ENCODE measurements at places on chromosomes 3 and 15. TPM values are rescaled to one million over a fixed set of nuclear protein-coding genes. Genes with fewer than 3 reads are reported as not detected.

The XYLB gene
- total RNA-seq, result 1.7 TPM

The SHC4 gene
- 0.17 TPM for total RNA-seq

The PIF1 gene
- total RNA-seq, result 5.4 TPM

The POLQ gene
- total RNA-seq, result 3.9 TPM

The KCNH8 gene
- under 0.01 TPM for total RNA-seq

The IL5RA gene
- not detected for total RNA-seq

The KCNMB2 gene
- total RNA-seq, result not detected

The EPHA3 gene
- total RNA-seq, result 0.14 TPM

The STRIT1 gene
- total RNA-seq, result not detected

- no peak for DNase-seq
Observed at GRCh38 chr3:133461291-133461690, 61.4 kb downstream of the BFSP2 start.

DNA sequence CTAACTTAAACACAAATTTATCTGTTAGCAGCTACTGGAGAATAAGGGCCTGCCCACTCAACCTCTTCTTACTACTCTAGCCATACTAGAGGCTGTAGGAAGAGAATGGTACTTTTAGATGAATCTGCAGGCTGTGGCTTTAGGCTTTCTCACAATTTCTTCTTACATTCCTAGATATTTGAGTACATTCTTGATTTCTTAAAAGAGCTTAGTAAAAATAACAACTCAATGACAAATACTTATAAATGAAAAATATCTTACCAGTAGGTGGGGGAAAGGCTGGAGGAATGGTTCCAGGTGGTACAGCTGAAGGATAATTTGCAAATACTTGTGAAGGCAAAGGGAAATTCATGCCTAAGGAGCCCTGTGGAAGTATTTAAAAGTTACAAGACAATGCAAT lies 92.9 kb upstream of the GK5 start:
- DNase-seq, result no peak

DNA sequence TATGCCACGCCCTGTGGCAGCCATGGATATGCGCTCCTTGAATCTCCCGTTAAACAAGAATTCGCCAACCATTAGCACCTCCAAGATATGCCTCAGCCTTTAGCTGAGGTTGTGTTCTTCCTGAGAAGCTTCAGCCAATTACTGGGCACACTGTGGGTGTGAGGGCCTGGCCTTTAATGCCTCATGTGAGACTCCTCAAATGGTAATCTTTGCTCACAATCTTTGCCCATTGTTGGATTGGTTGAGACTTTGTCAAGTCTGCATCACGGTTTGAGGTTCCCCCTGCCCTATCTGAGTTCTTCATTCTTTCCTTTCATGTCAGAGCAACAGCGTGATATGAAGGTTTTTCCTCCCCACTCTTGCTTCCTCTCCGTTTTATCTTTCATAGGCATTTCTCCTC lies 108.1 kb upstream of the CCDC54 start:
- no peak for DNase-seq

DNA sequence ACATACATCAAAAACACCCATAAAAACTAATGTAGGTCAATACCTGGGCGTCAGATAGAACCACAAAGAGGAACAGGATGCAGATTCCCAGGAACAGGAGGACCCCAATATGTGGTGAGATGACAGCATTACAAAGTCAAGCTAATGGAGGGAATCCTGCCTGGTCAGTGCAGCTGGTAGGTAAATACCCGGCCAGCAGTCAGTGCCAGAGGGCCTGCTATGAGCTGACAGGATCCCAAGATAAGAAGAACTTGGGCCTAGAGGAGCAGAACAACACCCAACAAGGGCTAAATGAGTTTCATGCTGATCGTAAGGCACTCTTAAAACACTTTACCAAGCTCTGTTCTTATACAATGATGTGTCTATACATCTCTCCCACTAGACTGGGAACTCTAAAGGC lies 61.2 kb upstream of the KCNMB2 start:
- DNase-seq, result no peak

GRCh38 chr15:85454403-85454802 lies 74.0 kb downstream of the AKAP13 start:
- DNase-seq, result no peak

- no peak for DNase-seq
Observed at GRCh38 chr3:101500208-101500607, 12.8 kb downstream of the SENP7 start.

DNA sequence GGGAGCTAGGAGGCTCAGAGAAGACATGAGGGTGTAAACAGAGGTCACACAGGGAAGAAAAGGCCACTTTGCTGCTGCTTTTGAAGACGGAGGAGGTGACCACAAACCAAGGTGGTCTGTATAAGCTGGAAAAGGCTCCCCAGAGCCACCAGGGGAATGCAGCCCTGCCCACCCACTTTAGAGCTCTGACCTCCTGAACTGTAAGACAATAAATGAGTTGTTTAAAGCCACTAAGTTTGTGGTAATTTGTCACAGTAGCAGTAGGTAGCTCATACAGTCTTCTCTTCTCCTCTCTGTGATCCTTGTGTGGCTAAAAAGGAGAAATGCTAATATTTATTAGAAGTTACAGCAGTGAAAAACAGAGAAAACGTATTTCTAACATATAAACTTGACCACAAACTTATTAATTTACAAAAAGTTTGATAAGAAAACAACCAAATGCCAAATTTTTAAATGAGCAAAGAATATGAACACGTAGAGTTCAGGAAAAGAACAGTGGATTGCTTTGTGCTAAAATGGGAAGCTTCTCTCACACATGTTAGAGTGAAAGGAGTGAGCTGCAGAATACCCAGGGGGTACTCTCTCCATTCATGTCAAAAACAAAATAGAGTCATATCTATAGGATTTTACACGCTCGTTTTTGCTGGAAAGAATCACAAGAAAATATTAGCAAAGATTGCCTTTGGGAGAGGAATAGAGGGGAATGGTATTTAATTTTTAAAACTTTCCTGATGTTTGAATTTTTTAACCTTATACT lies 71.0 kb downstream of the NOX5 start:
- DNase-seq, result no peak

- DNase-seq, result peak; percentile 35
Observed at GRCh38 chr15:71806452-71806931, 3.9 kb upstream of the NR2E3 start.

DNA sequence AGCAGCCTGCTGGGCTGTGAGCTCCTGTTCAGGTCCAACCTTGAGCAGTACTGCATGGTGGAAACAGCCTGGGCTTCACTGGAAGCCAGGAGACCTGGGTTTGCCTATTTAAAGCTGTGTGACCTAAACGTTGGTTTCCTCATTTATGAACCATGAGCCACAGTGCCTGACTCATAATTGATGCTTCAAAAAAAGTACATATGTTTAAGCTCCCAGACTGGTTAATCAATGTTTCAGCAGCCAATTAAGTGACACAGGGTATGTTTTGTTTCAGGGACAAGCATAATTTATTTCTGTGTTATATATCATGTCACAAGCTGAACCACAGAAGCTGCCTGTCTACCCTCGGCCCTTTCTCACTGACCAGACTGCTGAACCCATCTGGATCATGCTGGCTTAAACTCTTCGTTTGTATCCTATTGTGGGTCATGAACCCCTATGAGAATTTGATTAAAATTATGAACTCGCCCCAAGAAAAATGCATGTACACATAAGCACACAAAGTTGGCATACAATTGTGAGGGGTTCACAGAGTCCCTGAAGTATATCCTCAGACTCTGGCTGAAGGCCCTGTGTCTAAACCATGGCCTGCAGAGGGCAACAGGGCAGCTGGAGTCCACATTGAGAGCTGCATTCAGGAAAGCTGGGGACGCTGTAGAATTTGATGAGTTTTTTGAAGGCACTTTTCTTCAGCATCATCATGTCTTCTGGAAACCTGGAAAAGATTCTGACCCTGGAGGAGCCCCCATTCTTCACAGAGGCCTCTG lies 23.7 kb downstream of the HDC start:
- no peak for DNase-seq

DNA sequence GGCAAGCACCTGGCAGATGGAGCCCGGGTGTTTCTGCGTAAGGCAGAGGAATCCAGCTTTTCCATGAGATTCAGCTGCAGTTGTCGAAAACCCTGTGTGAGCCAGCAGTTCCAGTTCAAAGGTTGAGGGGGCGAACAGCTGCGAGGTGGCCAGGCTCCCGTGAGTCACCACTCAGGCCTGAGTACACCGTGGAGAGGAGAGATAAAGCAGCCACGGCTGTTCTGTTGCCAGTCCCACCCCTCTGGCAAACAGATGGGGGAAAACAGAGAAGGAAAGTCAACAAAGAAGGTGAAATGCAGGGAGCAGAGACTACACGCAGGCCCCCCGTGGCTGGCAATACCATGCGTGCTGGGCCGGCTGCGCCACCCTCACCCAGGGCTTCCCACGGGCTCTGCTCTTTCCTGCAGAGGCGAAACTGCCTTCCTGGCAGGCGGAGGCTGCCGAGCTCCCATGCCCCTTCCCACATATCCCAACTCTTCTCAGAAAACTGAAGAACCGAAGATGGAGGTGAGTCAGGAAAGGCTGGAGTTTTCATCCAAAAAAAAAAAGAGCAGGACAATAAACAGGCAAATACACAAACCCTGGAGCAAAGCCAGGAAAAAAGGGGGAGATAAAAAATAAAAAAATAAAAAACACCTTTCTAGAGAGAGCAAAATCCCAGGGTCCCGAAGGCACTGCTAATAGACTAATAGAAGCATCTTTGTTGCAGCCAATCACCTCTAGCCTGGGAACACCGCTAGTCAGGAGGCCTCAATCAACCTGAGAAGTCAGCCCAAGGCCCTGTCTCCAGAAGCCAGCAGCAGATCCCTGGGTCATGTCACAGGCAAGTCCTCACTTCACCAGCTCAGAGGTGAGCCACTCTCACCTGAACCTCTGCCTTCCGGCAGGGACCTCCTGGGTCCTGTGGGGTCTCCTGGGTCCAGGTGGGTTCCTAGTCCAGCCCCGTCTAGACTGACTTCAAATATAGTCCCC lies 37.7 kb downstream of the FAM174B start:
- peak; percentile 89 for DNase-seq

DNA sequence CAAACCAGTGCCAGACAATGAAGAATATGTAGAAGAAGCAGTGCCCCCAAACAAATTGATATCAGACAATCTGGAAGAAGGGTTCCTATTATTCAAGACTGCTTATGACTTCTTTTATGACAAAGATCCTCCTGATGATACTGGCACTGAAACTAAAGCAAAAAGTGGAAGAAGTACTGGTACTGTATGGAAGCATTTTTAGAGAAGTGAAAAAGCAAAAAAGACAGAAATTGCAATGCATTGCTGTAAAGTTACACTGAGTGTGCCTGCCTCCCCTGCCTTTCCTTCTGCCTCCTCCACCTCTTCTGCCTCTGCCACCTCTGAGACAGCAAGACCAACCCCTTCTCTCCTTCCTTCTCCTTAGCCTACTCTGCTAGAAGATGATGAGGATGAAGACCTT lies 167.6 kb downstream of the PLCL2 start:
- no peak for DNase-seq

DNA sequence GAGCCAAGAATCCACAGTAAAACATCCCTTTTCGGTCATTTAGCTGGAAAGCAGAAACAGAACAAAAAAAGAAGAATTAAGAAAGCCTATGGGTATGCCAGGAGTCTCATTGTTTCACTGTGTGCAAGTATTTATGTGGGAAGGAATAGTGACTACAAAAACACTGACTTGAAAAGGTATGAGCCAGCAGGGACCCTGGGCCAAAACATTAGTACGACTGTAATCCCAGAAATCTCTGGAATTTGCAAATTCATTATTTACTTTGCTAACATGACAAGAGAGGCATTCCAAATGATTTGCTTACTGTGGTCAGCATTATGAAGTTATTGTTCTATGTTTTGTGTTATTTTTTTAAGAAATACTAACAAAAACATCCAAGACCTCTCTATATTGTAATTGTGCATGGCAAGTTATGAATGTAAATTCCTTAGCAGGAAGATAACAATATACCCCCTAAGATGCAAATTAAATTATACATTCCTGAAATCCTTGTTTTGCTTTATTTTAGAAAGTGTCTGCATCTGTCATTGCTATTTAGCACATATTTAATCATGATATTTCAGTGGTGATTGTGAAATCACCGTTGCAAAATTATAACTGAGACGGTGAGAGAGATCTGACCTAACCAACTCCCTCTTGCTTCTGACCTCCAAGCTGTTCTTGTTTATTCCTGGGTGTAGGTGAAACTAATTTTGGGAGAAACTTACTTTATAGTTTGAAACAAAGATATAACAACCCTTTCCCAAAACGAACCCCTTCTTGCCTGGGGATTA lies 299.2 kb downstream of the ZPLD1 start:
- no peak for DNase-seq

DNA sequence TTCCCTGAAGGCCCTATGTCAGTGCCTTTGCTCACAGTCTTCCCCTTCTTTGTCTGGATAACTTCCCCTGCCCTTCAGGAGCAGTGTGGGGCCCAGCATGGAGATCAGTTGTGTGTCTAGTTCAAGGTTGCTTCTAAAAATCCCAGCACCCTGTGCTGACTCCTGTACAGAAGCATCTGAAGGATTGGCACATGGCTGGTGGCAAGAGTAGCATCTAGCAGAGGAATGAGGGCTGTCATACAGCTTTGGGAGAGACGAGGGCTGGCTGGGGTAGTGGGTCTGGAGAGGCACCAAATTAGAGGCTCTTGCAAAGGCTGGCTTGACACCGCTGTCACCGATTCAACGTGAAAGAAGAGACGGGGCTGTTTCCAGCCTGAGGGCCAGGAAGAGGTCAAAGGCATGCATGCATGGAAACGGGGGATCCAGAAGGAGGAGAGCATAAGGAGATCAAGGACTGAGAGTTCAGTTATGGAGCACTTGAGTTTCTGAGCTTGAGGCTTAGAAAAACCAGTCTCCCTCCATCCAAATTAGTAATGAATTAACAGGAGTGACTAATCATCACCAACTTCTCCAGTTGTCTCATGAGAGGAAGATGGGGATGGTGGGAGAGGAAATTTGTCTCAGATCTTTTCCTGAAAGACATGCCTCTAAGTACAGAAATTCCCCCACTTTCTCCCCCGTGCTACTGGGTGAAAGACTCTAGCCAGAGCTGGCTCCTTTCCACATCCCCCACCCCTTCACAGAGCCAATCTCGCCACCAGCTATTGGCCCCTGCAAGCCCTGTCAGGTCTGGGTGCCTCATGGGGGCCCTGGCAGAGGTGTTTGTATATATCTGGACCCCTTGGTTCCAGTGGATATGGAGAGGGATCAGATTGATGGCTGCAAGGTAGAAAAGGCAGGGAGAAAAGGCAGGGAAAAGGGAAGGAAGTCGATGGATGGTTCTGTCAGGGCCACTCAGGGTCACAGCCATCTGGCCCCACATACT lies 45.9 kb downstream of the SLCO2A1 start:
- DNase-seq, result no peak

- no peak for DNase-seq
Observed at GRCh38 chr3:116165135-116165534, 280.2 kb downstream of the LSAMP start.

DNA sequence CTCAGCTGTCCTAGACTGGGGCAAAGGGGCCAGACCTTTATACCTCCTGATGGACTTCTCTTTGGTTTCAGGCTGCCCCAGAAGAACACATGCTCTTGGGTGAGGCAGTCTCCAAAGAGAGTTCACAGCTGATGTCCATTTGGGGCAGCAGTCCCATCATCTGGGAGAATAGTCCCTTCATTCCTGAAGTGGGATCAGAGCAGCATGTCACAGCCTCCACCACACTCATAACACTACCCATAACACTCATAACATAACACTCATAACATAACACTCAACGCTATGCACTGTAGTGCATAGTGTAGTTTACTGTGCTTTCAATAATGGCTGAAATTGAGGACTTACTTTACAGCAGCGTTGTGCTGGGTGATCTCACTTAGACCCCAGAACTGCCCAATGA lies 36.7 kb upstream of the PLCL2 start:
- DNase-seq, result no peak
